ENCODE measurements at places on chromosomes 4 and X. TPM values are rescaled to one million over a fixed set of nuclear protein-coding genes. Genes with fewer than 3 reads are reported as not detected.

Gene YIPF7
- total RNA-seq = not detected

GRCh38 chrX:69278031-69278687 is 112.9 kb upstream of the PJA1 start:
- no peak for DNase-seq

GRCh38 chr4:72107456-72107855 is 75.7 kb downstream of the NPFFR2 start:
- DNase-seq = no peak

GRCh38 chr4:25096981-25097443 is 63.2 kb downstream of the SEPSECS start:
- no peak for DNase-seq

Gene PHOX2B
- not detected for total RNA-seq

DNA sequence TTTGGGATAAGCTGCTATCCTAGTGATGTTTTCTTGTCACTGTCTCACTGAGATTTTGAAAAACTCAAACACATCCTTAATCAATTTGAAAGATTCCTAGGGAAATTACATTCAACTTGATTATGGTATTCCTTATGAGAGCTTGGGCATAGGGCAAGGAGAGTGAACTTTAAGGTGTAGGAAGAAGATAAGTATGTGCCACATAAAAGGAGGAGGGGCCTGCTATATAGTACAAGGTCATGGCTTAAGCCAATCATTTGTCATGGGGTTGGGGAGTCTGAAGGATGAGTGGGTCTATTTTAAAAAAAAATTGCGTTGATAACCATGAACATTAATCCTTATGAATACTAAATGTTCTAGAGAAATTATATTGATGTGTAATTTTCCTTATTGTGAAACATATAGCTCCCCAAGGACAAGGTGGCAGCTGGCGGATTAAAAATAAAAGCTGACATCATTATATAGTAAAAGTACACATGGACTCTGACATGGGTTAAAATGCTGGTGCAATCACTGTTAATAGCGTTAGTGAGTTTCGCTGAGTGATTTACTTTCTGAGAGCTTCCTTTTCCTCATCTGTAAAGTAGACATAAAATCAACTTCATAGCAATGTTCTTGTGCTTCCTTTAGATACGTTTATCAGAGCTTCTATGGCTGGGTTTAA is 17.4 kb downstream of the GALNT7 start:
- no peak for DNase-seq

GRCh38 chr4:55253948-55254593 is 92.0 kb upstream of the SRD5A3 start:
- DNase-seq = no peak

DNA sequence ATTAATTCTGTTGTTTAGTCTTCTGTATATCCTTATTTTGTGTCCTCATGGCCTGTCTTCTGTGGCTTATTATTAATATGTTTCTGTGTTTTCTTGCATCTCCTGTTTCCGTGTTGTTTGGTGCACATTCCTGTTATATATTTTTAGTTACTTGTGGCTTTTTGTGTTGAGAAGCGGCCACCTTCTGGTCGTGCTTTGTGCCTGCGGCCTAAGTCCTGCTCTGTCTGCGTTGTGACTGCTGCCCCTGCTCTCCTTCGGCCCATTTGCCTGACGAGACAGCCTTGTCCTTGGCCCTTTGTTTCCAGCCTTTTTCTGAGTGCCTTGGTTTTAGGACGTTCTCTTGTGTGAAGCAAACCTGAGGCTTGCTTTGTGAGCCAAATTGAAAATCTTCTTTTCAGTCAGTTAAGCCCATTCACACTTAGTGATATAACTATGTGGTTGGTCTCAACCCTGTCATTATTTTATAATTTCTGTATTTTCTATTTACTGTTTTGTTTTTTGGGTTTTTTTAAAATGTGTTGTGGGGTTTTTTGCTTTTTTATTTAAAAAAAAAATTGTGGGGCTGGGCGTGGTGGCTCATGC is 43.8 kb downstream of the TNIP2 start:
- no peak for DNase-seq

GRCh38 chr4:9765091-9765490 is 16.3 kb upstream of the DRD5 start:
- DNase-seq = no peak

GRCh38 chr4:184854673-184855072 is 28.9 kb upstream of the ACSL1 start:
- no peak for DNase-seq

DNA sequence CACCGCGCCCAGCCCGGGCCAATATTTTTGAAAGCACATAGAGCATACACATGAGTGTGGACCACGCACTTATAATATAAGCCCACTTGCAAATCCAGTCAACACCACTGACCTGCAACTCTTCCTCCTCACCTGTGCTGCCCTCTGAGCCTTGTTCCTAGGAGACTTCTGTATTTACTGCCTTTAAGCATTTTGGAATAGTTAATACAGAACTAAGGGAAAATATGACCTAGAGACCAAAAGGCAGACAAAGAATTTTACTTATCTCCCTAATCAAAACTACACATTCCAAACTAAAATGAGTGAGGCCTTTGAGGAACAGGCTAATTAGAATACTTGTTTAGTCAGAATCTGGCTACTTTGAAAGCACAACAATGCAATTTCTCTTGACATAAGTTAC is 89.1 kb downstream of the RELL1 start:
- DNase-seq = no peak

DNA sequence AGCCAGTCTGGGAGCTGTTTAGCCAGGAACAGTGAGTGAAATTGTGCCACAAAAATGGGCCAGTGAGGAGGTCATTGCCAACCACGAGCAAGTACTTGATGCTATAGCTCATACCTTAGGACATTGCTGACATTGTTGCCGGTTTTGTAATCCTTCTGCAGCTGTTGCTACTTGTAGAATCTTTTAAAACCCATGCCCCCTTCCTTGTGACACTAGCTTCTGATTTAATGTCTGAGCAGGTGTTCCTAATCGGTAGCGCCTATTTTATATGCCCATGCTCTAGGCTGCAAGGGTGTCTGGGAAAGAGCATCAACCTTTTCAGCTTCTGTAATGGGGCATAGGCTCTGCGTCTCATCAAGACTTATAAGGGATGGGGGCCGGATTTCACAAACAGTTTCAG is 2.6 kb downstream of the POLA1 start:
- DNase-seq = no peak

GRCh38 chrX:44507292-44507691 is 35.4 kb downstream of the FUNDC1 start:
- DNase-seq = no peak
